ENCODE measurements at places on chromosomes 3 and 15. TPM values are rescaled to one million over a fixed set of nuclear protein-coding genes. Genes with fewer than 3 reads are reported as not detected.

Gene PLCB2
- 18.8 TPM for total RNA-seq

Gene KNG1
- 0.60 TPM for total RNA-seq

Gene HHLA2
- total RNA-seq: 0.28 TPM

Gene SLC2A2
- total RNA-seq: not detected

Gene TFG
- 60.4 TPM for total RNA-seq

Gene MDFIC2
- total RNA-seq: not detected

Gene PTX3
- 0.25 TPM for total RNA-seq

Gene PEX11A
- total RNA-seq: 15.7 TPM

Gene NR1I2
- 0.66 TPM for total RNA-seq

Gene ECE2
- total RNA-seq: 20.1 TPM

Gene GLCE
- 29.3 TPM for total RNA-seq

Gene BCHE
- total RNA-seq: 11.9 TPM

Gene SKOR1
- total RNA-seq: 1.00 TPM

Gene PDE8A
- total RNA-seq: 88.4 TPM

Gene STRIT1
- not detected for total RNA-seq

Gene TRIM59
- 23.3 TPM for total RNA-seq

Gene TMEM266
- 7.8 TPM for total RNA-seq

Gene NR2E3
- not detected for total RNA-seq
